Esophagus mucosa (tissue), 1 donor: ENCODE measurements at places on chromosomes 11 and 22.
A peak's percentile ranks its signal among the peaks of the same experiment; 100 is the strongest.

DNA sequence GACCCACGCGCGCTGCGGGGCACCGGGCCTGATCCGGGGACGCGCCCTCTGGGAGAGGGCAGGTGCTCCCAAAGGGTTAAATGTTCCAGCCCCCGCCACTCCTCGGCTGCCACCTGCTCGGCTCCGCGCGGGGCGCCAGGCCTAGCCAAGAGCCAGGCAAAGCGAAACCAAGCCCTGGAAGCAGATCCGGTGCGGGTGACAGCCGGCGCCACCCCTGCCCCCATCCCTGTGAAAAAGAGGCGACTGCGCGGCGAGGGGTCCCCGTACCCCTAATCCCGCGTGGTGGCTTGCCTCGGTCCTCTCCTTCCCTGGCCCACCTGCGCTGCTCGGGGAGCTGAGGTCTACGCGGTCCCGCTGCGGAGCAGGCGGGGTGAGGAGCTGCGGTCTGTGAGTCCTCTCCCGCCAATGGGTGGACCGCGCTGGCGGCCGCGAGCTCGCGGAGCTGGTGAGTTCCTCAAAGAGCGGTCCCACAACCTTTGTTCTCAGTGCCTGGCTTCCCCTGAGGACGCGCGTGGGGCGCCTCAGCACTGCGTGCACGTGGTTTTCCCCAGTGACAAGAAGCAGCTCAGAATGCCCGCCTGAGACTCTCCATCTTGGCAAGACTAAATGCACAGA is at the start of gene ME3:
TSS of gene ME3 (minus strand) at position 610 of the 615 bp plus-strand sequence.
- peak; percentile 70 for ATAC-seq

DNA sequence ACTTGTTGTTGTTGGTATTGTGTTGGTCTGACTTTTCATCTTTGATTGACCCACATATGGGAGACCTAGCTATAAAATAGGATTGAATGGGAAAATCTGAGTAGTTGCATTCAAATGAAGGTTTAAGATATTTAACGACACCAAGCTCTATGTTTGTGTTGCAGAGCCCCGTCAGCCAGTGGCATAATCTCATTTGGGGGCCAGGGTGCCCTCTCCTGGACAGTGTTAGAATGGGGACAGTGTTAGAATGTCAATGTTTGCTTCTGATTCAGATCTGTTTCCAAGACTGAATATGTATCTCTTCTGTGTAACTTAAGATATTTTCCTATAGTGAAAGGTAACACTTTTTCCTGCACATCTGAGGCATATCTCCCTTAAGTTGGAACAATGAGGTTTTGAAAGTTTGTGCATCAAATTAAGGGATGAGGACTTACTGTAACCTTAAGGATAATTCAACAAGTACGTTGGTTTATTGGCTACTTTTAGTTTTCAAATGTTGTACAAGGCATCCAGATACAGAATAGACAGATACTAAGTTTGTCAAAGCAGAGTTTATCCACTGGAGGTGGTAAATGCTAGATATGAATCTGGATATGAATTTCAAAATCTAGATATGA is 5.3 kb upstream of the OR52M1 start:
- peak; percentile 69 for ATAC-seq

- ATAC-seq = no peak
These were observed 7.3 kb upstream of the SPINDOC start for GRCh38 chr11:63805844-63806415.

GRCh38 chr22:37241351-37242142 is 2.5 kb downstream of the RAC2 start:
- ATAC-seq = no peak

DNA sequence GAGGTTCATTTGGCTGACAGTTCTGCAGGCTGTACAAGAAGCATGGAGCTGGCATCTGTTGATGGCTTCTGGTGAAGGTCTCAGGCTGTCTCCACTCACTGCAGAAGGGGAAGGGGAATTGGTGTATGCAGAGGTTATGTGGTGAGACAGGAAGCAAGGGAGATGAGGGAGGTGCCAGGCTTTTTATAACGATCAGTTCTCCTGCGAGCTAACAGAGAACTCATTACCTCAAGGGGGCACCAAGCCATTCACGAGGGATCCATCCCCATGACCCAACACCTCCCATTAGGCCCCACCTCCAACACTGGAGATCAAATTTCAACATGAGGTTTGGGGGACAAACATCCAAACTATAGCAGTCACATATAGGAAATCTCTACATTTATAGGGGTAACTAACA is 38.7 kb upstream of the E2F8 start:
- no peak for ATAC-seq

DNA sequence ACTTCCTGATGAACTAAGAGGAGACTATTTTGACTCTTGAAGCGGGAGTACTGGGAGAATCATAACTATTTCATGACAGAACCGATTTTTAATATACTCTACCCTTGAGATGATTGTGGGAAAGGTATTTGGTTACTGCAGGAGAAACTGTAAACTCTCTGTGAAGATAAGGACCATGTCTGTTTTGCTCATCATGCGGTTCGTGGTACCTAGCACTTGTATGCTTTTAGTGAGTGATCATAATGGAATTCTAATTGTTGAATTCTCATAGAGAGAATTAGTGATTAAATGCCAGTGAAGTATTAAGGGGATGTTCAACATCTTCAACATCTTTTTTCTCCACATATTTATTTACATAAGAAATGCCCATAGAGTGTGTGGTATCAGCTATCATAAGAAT is 11.4 kb downstream of the AASDHPPT start:
- ATAC-seq = no peak

- no peak for ATAC-seq
These were observed 23.0 kb downstream of the ADAMTS8 start for GRCh38 chr11:130405428-130405827.

GRCh38 chr22:44436736-44437135 is 61.3 kb downstream of the RTL6 start:
- ATAC-seq = no peak

GRCh38 chr22:24271386-24271854 is 789 bp downstream of the SPECC1L start:
- ATAC-seq = no peak

DNA sequence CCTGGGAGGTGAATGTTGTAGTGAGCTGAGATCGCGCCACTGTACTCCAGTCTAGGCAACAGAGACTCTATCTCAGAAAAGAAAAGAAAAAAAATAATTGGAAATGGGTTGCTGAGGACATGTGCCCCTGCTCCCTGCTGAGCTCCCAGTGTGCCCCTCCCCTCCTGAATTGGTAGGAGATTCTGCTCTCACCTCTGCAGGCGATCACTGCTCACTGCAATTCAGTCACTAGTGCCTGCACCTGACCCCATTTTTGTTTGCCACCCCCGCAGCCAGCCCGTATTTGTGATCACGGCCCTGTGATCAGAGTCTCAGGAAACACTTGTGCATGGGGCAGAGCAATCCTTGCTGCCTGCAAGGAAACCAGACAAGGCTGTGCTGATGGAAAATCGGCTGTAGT is 16.3 kb upstream of the SEC14L3 start:
- ATAC-seq = no peak

DNA sequence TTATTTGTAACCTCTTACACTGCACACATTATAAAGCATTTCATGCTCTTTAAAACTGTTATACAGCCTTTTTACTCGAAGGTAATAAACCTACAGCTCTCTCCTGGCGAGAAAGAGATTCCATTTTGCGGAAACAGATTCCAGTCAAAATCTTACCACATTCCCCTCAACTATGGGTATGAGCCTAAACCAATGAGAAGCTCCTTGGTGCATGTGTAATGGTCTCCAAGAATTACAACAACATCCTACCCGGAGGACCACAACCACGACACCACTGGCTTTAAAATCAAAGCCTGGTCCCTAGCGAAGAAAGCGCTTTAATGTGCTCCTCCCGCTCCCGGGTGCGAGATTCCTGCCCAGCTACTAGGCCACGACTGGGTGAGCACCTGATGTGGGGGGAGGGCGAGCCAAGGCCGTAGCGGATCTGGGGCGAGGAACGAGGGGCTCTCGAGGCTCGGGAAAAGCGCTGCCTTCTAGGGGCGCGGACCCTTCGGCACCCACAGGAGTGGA is 821 bp downstream of the CELF1 start:
- peak; percentile 31 for ATAC-seq

- ATAC-seq = no peak
These were observed 5.6 kb downstream of the CCT8L2 start for GRCh38 chr22:16586991-16587390.

GRCh38 chr22:49774499-49775151 is 53.0 kb downstream of the BRD1 start:
- ATAC-seq = no peak

DNA sequence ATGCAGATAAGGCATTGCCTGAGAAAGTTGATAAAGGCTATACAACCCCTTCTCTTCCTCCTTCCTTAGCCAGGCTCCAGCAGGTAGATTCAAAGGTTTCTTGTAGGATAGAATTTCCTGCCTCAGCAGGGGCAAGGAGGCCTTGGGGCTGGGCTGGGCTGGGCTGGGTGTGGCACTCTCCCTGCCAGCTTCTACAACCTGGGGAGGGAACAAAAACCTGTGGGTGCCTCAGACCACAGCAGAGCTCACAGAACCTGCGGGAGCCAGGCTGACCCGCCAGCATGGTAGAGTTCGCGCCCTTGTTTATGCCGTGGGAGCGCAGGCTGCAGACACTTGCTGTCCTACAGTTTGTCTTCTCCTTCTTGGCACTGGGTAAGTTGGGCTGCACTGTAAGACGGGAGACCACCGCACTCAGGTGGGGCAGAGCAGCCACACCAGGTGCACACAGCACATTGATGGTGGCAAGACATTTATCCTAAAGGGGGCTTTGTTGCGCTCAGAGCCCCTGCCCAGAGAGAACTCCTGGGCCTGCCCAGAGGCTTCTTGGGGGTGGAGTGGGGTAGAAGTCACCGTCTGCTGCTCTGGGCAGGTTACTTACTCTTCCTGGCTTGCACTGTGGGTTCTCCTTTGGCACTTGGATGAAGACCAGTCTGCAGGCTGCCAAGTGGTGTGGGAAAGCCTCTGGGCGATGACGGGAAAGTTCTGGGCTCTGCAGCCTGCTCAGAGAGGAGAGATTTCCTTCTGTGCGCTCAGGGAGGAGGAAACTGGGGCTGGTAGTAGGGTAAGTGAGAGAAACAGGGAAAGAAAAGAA is at the start of gene MOGAT2:
TSS of gene MOGAT2 (plus strand) at position 231 of the 811 bp plus-strand sequence. CDS start at position 282, 51 bp downstream.
- peak; percentile 70 for ATAC-seq

GRCh38 chr11:88454881-88455280 is 117.3 kb upstream of the CTSC start:
- ATAC-seq = no peak

DNA sequence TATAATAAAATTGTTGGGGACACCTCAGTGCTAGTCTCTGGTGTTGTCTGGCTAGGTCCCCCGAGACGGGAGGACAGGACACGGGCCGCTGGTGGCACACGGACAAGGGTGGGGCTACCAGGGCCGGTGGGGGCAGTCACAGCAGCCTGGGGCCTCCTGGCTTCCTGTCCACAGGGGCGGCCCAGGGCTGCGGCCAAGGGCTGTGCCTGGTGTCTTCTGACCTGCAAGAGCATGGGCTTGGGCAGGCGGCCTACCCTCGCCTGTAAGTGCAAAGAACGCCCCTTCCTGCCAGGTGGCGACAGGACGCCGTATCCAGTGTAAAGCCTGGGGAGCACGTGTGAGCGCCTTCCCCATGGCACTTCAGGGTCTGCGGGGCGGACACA is 3.6 kb downstream of the LRFN4 start:
- no peak for ATAC-seq

GRCh38 chr22:20773793-20774212 is at the start of gene SERPIND1:
Gene SERPIND1, plus strand, starts transcription at chr22:20774113. Its CDS starts 5,200 bp downstream, at chr22:20779313.
- no peak for ATAC-seq

DNA sequence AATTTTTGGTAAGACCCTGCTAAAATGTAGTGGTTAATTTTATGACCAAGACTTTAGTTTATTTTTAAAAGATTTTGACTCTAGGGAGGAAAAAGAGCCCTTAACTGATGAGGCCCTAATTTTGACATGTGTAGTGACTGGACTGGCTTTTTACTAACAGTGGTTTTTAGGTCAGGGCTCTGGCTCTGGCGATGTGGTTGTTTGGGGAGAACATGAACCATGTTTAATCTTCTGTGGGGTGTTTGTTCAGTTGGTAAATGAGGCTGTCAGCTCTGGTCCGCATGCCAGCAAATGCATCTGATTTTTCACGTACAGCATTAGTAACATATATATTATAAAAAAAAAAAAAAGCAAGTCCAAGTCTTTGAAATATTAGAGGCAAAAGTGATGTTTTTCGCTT is 104.3 kb downstream of the EXT2 start:
- no peak for ATAC-seq

- no peak for ATAC-seq
These were observed 6.4 kb downstream of the BATF2 start for GRCh38 chr11:64990222-64990923.

DNA sequence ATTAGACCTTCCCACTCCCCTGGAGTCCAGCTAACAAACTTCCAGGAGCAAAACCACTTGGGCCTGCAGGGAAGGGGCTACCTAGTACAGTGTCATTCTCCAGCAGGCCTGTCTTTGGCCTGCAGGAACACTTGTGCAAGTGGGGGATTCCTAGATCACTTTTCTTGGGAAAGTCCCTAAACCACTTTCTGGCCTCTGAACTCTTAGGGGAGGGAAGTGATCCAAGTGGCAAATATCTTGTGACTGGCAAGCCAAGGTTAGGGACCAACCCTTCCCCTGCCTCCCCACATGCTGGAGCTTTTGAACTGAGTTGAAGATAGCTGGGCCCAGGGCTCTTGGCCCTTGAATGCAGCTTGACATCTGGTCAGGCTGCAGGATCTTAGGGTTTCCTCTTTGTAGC is 17.2 kb downstream of the PPFIBP2 start:
- ATAC-seq = no peak

GRCh38 chr11:118883368-118884071 is at the start of gene CXCR5:
Gene CXCR5, plus strand, starts transcription at chr11:118883892. Its CDS starts 50 bp downstream, at chr11:118883942.
- peak; percentile 36 for ATAC-seq

DNA sequence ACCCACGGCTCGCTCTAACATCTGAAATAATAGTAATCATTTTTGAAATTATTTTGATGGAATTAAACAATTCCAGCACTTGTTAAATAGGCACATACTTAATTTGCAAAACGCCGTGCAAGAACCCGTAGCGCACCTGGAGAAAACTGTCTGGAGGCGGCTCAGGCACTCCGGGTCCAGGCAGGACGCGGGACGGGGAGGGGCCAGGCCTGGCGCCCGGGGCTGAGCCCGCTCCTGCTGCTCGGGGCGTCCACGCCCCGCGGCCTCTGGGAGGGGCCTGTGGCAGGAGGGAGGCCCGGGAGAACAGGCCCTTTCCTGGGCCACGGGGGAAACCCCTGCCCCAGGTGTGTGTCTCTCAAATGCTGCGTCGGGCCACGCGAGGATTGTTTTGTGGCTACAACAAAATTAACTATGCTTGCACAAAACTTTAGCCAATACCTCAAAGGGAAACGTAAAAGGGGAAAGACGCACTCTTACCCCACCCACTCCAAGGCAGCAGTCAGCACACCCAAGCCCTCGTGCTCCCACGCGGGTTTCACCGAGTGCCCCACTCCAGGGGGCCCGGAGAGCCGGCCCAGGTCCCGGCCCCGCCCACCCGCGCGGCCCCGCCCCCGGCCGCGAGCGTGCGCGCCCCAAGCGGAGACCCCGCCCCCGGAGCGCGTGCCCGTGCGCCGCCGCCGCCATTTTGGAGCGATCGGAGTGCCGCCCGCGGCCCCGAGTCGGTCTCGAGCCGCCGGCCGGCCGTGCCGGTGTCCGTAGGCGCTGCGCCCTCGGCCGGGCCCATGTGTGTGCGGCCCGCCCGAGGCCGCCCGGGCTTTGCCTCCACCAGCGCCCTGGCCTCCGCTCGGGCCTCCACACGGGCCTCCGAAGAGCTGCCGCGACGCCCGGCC is at the start of gene PPP6R2:
TSS of gene PPP6R2 (plus strand) at position 677 of the 890 bp plus-strand sequence. CDS start 50,582 bp downstream, outside the sequence.
- peak; percentile 86 for ATAC-seq

- no peak for ATAC-seq
These were observed 770.6 kb downstream of the FAM181B start for GRCh38 chr11:81963018-81963417.

- no peak for ATAC-seq
These were observed 717.6 kb upstream of the ANO5 start for GRCh38 chr11:21475276-21475675.

GRCh38 chr11:101907815-101908214 is 7.0 kb upstream of the CEP126 start:
- no peak for ATAC-seq

GRCh38 chr11:37184326-37184725 is 586.3 kb upstream of the RAG2 start:
- no peak for ATAC-seq
